ENCODE measurements at places on chromosomes 5 and 9.

GRCh38 chr5:158273035-158273434, 414.1 kb upstream of the CLINT1 start:
- DNase-seq: no peak

DNA sequence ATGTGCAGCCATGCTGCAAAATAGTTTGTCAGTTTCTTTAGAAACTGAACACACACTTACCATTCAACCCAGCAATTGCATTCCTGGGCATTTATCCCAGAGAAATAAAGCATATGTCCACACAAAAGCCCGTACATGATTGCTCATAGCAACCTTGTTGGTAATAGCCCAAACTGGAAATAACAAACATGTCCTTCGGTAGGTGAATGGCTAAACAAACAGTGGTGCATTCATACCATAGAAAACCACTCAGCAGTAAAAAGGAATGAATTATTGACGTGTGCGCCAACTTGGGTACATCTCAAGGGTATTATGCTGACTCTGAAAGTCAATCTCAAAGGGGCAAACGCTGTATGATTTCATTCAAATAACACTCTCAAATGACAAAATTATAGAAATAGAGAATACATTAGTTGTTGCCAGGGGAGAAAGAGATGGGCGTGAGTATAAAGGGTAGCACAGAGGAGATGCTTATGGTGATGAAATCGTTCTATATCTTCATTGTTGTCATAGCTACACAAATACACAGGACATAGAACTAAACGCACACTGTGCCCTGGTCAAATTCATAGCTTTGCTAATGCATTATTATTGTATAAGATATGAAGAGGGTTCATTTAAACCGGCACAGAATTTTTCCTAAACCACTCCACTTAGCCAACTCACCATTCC, 58.2 kb downstream of the DRD1 start:
- no peak for DNase-seq

DNA sequence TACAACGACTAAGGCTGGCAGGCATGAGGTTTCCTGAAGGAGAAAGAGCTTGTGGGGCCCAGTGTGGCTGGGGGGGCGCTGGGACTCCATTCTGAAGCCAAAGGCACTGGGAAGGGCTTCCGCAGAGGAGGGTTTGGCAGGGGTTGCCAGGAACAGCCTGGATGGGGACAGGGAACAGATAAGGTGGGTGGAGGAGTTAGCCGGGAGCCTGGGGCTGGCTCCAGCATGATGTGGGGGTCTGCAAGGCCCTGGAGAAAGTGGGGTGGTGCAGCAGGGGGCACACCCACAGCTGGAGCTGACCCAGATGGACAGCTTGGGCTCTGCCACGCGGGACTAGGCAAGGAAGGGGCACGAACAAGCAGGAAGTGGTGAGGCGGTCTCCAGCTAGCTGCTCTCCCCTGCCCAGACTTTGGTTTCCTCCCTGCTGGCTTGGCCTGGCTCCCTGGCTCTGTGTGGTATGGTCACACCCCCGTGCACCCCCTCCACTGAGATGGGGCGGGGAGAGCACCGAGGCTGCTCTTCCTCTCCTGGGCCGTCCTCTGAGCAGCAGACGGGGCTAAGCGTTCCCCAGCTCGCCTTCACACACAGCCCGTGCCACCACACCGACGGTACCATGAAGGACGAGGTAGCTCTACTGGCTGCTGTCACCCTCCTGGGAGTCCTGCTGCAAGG, at the start of gene LTC4S:
LTC4S (plus strand) TSS at position 519 of the 672 bp plus-strand sequence; CDS start at position 614, 95 bp downstream.
- DNase-seq: no peak

DNA sequence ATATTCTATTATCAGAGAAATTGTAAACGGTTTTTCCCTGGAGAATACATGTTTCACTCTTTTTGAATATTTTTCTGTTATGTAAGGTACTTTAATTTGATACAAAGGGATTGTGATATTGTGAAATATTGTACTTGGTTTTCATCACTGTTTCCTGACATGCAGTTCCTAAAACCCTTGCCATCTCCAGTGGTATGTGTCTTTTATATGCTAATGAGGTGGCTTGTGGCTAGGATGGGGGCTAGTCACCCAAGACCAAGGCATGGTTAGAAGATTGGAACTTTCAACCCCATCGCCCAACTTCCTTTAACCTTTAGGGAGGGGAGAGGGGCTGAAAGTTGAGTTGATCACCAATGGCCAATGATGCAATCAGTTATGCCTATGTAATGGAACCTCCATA, 160.6 kb downstream of the TAF11L14 start:
- no peak for DNase-seq

DNA sequence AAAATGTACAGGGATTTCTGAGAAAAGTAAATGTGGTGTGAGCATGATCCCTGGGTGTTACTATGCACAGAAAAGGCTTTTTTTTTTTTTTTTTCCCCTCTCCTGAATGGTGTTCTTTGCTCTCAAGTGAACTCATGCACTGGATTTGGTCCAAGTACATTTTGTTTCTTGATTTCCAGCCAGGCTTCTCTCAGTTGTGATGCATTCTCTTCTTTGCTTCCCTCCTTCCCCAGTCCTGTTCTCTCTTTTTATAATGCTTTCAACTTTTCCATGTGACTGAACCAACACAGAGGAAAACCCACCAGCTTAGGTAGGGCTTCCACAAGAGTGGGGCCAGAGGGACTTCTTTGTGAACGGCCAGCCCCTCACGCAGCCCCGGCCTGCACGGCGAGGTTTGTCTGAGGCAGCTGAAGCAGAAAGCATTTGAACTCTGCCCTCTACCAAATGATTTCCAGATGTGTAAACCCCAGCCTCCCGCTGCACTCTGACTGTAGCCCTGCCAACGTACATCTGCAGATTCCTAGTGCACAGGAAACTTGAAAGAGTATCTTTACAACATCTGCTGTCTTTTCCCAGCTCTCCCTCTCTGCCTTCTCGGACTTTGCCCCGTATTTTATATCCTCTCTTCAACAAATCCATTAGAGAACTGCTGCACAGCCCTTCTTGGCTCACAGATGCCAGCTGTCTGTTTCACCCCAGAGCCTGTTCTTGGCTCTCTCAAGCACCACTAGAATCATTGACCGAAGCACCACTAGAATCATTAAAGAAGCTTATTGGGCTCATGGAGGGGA, 71.8 kb upstream of the CD180 start:
- no peak for DNase-seq

DNA sequence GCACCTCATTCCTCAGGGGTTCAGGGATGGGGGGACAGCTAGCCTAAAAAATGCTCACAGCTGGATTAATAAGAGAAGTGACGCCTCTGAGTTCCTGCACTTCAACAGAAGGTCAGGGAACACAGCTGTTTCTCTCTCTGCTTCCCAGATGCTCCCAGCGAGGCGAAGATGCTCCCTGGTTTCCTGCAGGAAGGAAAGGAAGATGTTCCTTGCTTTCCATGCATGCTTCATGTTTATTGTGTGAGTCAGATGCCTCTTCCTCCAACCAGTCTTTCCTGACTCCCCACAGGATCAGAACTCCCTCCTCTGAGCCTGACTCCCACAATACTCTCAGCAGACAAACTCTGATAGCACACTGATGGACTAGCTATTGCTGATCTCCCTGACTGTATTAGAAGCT, 71.9 kb downstream of the MFAP3 start:
- no peak for DNase-seq

DNA sequence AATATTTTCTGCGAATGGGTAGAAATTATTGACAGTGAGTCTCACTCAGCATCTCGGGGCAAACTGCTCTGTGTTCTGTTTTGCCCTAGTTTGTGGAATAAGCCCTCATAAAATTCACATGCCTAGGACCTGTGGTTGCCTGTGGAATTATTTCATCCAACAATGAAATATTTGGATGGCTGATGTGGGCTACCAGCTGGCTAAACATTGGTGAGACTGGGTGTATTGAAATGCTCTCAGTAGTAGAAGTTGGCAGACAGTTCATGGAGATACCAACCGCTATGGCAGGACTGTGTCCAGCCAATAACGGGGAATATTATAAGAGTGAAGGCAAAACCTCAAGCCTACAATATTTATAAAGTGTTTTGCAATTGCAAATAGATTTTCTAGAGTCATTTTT, 344.1 kb upstream of the RPS23 start:
- no peak for DNase-seq

GRCh38 chr5:59007460-59008063, 424.7 kb downstream of the RAB3C start:
- DNase-seq: no peak

- no peak for DNase-seq
Observed at GRCh38 chr5:108900668-108901067, 153.0 kb downstream of the FER start.

- no peak for DNase-seq
Observed at GRCh38 chr5:63128761-63129160, 550.1 kb downstream of the LRRC70 start.

- DNase-seq: no peak
Observed at GRCh38 chr5:39469777-39470415, 45.1 kb upstream of the DAB2 start.

DNA sequence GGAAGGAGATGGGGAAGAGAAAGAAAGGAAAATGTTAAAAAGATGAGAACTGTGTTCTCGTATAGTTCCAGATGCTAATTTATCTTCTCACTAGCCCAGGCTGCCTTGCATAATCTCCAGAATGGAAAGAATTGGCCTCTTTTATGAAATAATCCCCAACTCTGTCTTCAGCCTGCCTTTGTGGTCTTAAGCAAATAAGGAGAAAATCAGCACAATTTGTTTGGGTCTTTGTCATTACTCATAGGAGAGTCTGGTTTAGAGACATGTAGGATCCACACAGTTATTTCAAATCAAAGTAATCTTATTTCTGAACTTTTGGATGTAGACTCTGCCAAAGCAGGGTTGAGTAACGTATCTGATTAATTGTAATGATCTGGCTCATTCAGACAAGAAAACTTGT, 50.7 kb upstream of the CAMK4 start:
- DNase-seq: no peak

- DNase-seq: no peak
Observed at GRCh38 chr5:56185768-56186311, 47.3 kb downstream of the ANKRD55 start.

DNA sequence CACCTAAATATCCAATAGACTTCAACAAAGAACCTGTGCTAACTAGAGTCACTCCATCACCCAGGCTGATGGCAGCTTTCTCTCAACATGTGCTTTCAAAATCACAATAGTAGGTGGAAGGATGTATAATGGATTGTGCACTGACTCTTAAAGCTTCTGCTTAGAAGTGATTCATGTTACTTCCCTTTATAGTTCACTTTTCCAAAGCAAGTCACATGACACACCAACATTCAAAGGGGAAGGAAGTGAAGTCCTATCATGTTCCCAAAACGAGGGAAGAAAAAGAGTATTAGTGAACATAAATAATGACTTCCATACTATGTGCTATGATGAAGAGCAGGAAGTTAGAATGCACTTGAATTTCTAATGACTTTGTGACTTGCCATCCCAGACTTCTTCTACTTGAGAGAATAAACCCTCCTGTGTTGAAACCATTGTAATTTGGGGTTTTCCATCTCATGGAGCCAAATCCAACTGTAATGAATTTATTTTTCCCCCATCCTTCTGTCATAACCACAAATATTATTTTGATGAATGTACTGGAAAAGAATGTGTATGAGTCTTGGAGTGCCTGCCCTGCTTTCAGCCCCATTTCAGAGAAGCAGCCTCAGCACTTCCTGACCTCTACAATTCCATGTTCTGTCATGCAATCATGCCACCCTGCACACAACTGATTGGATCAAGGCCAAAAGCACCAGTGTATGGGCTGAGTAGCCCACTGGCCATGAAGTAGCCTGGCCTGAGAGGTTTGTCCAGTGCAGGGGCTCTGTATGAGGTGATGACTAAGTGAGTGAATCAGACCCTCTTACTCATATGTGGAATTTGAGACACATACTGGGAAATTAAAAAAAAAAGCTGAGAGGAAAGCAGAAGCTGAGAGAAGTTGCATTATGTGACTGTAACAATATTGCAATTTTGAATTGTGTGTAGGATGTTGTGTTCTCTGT, 525.9 kb upstream of the CLINT1 start:
- DNase-seq: no peak

DNA sequence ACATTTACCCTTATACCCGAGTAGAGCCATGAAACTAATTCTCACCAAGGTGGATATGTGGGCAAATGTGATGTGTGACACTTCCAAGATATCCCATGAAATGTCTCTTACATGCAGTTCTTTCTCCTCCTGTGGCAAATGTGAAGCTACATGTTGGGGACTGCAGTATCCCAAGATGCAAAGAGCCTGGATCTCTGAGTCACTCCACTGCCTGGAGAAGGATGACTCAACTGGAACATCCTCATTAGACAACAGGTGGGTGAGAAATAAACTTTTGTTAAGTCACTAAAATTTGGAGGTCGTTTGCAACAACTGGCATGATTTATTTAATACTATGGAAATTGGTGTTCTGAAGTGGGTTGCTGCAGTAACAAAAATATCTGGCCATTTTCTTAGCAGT, 36.5 kb upstream of the TENT4A start:
- no peak for DNase-seq

- DNase-seq: no peak
Observed at GRCh38 chr9:132082188-132082587, 2.5 kb upstream of the MED27 start.

- DNase-seq: no peak
Observed at GRCh38 chr9:121735793-121736770, 84.6 kb downstream of the DAB2IP start.

DNA sequence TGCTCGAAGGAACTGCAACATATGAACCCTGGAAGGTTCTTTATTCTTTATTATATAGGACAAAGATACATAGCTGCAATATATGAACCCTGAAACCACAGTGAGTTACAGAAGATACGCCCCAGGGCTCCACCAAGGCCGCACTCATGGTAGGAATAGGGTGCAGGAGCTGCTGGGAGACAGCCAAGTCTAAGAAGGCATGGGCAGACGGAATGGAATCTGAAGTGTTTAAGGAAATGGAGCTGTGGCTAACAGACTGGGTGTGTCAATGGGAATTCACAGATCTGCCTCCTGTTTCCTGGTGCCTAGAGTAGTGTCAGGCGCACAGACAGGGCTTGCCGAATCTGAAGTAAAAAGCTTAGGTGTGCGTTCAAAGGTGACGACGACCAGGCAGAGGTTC, 286.4 kb downstream of the DENND1A start:
- DNase-seq: no peak

All from GM12864 (cell line).